Cortex of kidney (tissue), 1 donor: ENCODE measurements at places on chromosomes 7 and 10.

- no peak for DNase-seq
Measured at GRCh38 chr7:151484971-151485707, 34.6 kb downstream of the RHEB start.

DNA sequence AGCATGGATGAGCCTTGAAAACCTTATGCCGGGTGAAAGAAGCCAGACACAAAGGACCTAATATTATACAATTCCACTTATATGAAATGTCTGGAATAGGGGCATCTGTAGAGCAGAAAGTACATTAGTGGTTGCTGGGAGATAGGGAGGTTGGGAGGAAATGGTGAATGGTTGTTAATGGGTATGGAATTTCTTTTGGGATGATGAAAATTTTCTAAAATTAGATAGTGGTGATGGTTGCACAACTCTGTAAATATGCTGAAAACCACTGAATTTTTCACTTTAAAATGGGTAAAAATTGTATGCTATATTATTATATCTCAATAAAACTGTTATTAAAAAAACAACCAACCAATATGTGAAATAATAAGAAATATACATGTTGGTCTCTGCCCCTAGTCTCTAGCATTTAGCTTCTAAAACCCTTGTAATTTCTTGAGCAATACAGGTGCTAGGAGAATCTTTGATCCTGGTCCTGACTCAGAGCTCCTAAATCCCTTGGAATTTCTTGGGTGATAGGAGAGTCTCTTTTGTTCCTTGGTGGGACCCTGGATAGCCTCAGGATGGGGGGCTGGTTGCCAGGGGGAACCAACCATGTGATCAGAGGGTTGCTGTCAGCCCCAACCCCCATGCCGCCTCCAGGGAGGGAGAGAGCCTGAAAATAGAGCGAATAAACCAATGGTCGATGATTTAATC, 64.0 kb downstream of the TACR2 start:
- no peak for DNase-seq

- no peak for DNase-seq
Measured at GRCh38 chr10:11602919-11603523, 8.4 kb downstream of the USP6NL start.

- DNase-seq = no peak
Measured at GRCh38 chr10:86753638-86754434, 2.6 kb upstream of the BMPR1A start.

- DNase-seq = no peak
Measured at GRCh38 chr7:141463986-141464385, 87.2 kb upstream of the AGK start.

DNA sequence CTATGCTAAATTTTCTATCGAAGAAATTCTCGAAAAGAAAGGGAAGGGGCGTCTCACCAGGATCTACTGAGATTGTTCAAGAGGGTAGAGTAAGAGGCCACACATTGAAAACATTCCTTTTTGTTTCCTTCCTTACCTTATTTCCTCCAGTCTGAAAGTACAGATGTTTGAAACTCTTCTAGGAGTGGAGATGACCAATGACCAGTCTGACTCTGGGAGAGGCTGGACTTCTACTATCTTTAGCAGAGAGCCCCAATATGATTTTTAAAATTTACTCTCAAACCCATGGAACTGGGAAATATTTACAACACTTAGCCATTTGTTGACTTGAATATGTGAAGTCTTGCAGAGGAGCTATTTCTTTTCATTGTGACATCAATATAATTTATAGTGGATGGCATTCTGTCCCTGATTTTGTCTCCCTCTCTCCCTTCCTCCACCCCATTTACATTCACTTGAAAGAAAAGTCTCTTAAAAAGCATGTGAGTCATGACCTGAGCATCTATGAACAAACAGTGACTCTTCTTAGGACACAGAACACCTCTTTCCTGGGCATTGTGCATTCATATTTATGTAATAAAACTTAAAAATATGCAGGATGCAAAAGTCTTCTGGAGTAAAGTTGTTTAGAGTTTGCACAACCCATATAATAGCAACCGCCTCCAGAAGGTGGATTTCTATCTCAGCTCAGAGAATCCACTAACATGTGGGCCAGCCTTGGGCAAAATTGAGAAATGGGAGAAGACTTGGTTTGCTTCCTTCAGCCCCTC, 31.2 kb upstream of the BMPER start:
- DNase-seq = no peak

DNA sequence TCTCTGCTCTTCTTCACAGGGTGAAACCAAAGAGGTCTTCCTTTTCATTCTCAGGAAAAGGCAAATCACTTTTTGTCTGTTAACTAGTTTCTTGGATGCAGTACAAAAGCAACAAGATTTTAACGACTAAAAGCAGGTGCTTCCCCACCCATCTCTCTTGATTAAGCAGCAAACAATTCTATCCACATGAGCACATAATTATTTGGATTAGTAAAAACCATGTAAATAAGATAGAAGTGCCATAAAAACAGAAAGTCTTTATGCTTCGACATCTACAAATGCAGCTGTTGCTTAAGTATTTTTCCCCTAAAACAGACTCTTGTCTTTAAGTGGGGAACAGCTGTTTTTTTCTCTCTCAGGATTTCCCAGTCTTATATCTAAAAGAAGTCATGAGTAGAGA, 37.4 kb downstream of the USP54 start:
- DNase-seq = no peak

GRCh38 chr7:143484119-143484518, 6.4 kb downstream of the TAS2R41 start:
- DNase-seq = no peak

DNA sequence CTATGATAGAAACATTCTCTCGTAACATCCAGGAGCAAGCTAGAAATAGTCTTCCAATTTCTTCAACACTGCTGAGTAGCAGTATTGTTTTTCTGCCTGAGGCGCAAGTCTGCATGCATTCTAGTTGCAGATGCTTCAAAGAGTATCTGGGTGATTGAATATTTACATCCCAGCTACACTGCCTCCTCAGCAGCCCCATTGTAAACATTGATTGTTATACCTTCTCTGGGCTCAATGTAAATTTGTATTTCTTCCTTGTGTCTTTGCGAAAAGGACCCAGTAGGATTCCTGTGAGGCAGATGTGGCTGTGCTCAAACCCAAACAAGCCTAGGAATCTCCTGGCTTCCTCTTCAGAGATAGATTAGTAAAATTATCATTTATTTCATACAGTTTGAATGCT, 320.7 kb downstream of the CDC14C start:
- no peak for DNase-seq

- DNase-seq = no peak
Measured at GRCh38 chr7:83005410-83005809, 157.3 kb downstream of the PCLO start.

DNA sequence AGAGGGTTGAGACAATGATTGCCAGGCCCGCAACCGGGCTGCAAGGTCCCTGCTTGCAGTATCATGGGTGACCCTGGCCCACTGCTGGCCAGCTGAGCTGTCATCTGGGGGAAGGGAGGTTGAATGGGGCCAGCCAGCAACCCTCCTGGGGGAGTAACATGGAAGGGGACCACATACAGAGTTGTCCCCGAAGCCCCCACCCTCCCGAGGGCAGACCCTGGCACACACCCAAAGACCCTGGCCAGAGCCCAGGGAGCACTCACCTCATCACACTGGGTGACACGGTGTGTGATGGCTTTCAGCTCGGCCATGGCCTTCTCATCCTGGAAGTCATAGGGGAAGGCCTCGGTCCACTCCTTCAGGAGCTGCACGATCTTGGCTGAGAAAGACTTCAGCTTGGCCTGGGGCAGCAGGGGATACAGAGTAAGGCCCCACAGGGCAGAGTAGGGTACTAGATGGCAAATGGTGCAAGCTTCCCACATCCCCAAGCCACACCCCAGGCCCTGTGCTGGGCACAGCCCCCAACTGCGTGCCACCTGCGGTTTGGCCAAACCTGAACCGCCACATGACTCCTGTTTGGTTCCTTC, 63.4 kb downstream of the CSGALNACT2 start:
- no peak for DNase-seq

DNA sequence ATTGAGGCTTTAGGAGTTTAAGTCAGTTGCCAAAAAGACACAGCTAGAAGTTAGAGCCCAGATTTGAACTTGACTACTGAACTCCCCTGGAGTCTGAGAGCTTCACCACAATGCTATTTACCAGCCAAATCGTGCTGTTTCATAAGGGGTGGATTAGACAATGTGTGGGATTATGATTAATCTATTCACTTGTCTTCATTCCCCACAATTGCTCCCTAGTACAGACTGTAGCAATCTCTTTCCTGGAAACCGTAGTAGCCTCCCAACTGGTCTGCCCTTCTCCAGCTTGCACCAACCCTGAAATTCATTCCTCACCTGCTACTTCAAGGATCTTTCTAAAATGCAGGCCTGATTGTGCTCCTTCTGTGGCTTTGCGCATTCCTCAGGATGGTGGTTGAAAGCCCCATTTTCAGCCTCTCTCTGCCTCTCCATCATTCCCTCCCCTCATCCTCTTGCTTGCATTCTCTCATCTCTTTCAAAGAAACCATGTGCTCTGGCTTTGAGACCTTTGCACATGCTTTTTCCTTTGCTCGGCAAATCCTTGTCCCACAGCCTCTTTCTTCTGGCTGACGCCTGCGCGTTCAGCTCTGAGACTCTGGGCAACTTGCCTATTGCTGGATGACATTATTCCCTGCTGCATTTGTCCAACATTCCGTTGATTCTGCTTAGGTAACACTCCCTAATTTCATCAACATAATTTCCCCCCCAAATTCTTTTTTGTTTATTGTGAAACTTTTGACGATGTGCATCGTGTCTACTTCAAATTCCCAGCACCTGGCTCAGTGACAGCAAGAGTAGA, 145.1 kb downstream of the ADRA2A start:
- no peak for DNase-seq

GRCh38 chr10:97961945-97962344, 68.5 kb downstream of the CRTAC1 start:
- DNase-seq = no peak

DNA sequence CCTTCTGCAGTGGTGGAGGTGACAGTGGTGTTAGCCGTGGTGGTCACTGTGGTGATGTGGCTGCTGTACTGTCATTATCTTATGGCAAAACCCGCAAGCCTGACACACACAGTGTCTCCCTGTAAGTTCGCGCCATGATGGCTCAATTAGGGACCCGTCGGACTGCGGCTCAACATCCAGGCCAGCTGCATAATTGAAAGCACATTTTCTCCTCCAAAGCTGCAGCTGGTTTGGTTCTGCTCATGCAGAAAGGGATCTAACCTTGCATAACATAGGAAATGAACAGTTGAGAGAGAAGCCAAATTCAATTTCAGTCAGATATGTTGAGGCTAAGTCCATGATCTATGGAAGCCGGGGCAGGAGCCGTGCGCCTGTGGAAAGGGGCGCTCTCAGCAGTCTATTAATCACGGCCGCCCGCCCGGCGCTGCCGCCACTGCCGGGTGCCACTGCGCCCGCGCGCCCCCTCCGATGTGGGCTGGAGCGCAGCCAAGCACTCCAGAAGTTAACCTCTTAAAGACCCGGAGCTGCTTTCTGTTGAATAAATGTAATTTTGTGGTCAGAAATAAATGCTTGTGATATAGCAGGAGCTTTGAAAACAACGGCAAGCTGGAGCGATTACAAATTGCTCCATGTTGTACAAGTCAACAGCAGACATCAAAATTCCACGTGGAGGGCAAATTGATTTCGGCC, 227.7 kb downstream of the CUX1 start:
- DNase-seq = no peak

DNA sequence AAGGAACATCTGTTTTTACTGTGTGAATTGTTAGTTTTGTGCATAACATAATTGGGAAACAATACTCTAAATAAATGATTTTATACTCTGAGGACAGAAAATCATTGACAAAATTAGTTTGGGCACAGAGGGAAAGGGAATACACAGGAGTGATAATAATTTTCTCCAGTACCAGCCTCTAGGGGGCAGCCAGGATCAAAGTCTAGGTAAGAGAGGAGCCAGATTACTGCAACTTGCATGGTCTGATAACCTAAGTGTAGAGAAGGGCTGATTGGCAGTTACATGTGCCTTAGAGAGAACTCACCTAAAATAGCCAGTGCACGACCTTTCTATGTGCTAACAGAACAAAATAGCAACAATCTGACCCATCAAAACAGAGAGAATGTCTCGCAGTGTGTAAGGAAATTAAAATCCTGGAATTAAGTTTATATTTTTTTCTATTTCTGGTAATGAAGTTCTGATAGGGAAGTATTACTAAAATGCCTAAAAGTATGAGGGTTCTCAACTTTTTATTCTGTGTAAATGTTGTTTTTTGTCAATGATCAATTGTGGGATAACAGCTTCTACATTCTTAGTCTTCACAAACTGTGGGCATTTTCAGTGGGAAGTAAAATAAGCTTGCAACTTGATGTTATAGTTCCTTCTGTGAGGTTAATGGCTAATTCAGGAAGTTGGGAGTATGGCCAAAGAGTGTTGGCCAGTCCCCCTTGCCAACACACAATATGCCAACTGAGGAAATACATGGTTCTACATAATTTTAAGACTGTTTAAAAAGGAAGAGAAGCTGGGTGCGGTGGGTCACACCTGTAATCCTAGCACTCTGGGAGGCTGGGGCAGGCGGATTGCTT, 66.4 kb downstream of the EXOC6 start:
- no peak for DNase-seq
